ENCODE measurements at places on chromosomes 6 and 20. TPM values are rescaled to one million over a fixed set of nuclear protein-coding genes. Genes with fewer than 3 reads are reported as not detected.

Gene NT5DC1
- 29.1 TPM for total RNA-seq

Gene SSTR4
- total RNA-seq: not detected

Gene LCA5
- total RNA-seq: 0.89 TPM

Gene UBE2C
- 241 TPM for total RNA-seq

Gene ERMARD
- 6.4 TPM for total RNA-seq

Gene TTK
- 18.4 TPM for total RNA-seq

Data from A549 treated with CpdA at 1 μM for 4 hours (cell line).